ENCODE measurements at places on chromosomes 7 and 10.

DNA sequence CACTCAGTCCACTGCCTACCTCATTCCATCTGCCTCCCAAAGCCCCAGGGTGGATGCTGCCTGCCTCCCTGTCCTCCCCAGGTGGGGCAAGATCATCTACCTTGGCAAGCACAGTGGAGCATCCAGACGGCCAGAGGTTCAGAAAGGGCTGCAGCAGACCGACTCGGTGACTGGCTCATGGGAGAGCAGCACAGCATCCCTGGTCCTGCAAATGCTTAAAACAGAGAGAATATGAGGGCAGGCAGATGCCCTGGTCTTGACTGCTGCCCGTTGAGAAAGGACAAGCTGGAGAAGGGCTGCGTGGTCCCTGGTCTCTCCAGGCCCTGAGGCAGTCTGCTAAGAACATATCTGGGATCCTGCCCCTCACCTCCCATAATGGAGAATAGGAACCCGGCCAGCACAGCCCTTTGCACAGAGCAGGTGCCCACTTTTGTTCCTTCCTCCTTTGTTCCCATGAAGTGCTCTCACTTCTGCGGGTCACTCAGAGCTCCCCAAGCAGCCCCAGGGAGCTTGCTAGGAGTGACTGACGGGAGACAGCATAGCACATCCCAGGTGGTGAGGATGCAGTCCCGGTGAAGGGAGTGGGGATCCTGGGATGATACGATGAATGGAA is 1.4 kb downstream of the HPS1 start:
- no peak overlapping the region for H3K4me3 ChIP-seq
- H3K36me3 ChIP-seq: no peaks in the 10 kb centered on the region
- DNase-seq: no peak
- peaks cover 4% of the 10 kb centered on the region for H3K4me1 ChIP-seq
- H3K27me3 ChIP-seq: no peaks in the 10 kb centered on the region

DNA sequence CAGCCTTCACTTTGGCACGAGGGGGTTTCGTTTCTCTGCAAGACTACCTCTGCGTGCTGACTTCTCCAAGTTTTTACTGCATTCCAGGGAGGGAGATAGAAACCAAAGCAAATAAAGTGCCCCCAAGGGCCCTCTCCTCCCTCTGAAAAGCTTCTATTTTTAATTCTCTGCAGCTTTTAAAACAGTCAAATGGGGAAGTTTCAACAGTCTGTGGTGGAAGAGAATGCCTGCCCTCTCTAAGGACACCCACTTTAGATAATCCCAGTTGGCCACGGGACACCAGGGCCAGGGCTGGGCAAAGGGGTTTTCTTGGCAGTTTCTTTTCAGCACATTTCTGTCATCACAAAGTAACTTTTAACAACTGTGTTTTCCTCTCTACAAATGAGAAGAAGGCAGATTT is 386.7 kb upstream of the NPVF start:
- no peak for DNase-seq
- no peak overlapping the region for H3K27ac ChIP-seq
- no peak overlapping the region for H3K4me3 ChIP-seq
- H3K4me1 ChIP-seq: peaks cover 8% of the 10 kb centered on the region
- no peaks in the 10 kb centered on the region for H3K27me3 ChIP-seq
- H3K36me3 ChIP-seq: no peaks in the 10 kb centered on the region

GRCh38 chr7:129295015-129295423 is 70.2 kb downstream of the AHCYL2 start:
- H3K4me3 ChIP-seq: no peak overlapping the region
- no peaks in the 10 kb centered on the region for H3K27me3 ChIP-seq
- no peak overlapping the region for H3K27ac ChIP-seq
- H3K4me1 ChIP-seq: no peaks in the 10 kb centered on the region

- H3K4me1 ChIP-seq: peaks cover 2% of the 10 kb centered on the region
- no peaks in the 10 kb centered on the region for H3K36me3 ChIP-seq
- no peaks in the 10 kb centered on the region for H3K27me3 ChIP-seq
- H3K27ac ChIP-seq: no peak overlapping the region
- H3K4me3 ChIP-seq: peak overlapping the region; percentile 25
Measured at GRCh38 chr10:60777696-60778213, 523 bp upstream of the CDK1 start.

DNA sequence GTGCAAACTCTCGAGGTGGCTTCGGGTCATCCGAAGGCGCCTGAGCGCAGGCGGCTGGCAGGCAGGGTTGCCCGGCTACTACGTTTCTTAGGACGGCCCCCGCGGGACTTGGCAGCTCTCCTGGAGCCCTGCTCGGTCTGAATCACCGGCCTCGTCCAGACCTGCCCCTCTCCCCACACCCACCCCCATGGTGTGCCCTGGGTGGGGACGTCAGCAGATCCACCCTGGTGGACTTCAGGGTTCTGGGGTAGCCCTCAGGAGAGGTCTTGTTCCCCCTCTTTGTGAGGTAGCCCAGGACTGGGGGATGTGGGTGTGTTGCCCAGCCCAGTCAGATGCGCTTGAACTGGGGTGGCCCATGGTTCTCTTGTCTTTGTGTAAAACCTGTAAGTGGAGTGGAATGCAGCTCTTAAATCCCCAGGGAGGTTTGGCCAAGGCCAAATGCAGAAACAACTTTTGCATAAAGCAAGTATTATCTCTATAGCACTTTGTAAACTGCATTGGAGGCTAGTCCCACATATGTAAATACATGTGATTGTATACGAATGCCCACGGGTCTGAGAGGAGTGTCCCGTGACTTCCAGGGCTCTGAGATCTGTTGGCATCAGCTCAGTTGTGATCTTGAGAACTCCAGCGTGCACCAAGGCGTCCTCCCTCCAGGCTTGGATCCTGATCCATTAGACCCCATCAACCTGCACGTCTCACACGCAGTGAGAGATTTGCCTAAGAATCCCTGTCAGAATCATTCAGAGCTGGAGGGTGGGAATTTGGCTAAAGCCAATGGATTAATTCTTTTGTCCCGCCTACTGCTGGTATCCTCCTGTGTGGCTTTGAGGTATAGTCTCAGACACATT is 1.8 kb downstream of the PFKFB3 start:
- H3K27me3 ChIP-seq: no peaks in the 10 kb centered on the region
- peak; percentile 74 for DNase-seq
- H3K27ac ChIP-seq: no peak overlapping the region
- H3K4me1 ChIP-seq: peaks cover 12% of the 10 kb centered on the region

DNA sequence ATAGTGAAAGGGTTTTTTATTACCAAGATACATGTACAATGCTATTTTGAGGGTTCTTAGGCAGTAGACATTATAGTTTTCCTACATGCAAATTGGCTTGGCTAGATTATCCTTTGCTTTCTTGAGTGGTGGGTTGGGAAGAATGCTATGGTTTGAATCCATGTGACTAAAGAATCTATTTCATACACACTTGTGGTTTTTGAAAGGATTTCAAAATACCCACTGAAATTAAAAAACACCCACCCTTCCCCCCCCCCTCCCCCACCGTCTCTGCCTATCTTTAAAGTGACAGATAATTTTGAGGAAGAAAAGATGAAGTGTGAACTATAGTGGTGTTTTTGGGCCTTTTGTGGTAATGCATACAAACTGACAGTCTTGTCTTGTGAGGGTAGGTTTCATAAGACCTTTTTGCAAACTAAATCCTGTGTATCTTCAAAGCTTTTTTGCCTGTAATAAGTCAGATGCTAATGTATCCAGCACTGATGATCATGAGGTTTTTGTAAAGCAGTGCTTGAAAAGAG is 90.9 kb downstream of the TPST1 start:
- H3K36me3 ChIP-seq: no peaks in the 10 kb centered on the region
- H3K4me3 ChIP-seq: no peak overlapping the region
- H3K27ac ChIP-seq: no peak overlapping the region
- H3K4me1 ChIP-seq: no peaks in the 10 kb centered on the region
- DNase-seq: no peak
